Glomerular endothelial cell (primary cell): ENCODE measurements at places on chromosomes 16 and 17. TPM values are rescaled to one million over a fixed set of nuclear protein-coding genes. Genes with fewer than 3 reads are reported as not detected.
A peak's percentile ranks its signal among the peaks of the same experiment; 100 is the strongest.

SUZ12 gene
- 16.8 and 19.0 TPM in 2 replicates for total RNA-seq

CTRL gene
- total RNA-seq: 0.12 and 0.34 TPM in 2 replicates

TBC1D3D gene
- 0.53 and 3.0 TPM in 2 replicates for total RNA-seq

NFATC3 gene
- total RNA-seq: 17.1 and 22.8 TPM in 2 replicates

KRT33A gene
- not detected in 2 replicates for total RNA-seq

MPP2 gene
- total RNA-seq: 1.2 and 1.9 TPM in 2 replicates

TMEM220 gene
- 1.6 and 9.4 TPM in 2 replicates for total RNA-seq

CHD3 gene
- 66.5 and 142 TPM in 2 replicates for total RNA-seq

ELMO3 gene
- 0.53 and 2.0 TPM in 2 replicates for total RNA-seq

KRTAP3-1 gene
- not detected in 2 replicates for total RNA-seq

DNA sequence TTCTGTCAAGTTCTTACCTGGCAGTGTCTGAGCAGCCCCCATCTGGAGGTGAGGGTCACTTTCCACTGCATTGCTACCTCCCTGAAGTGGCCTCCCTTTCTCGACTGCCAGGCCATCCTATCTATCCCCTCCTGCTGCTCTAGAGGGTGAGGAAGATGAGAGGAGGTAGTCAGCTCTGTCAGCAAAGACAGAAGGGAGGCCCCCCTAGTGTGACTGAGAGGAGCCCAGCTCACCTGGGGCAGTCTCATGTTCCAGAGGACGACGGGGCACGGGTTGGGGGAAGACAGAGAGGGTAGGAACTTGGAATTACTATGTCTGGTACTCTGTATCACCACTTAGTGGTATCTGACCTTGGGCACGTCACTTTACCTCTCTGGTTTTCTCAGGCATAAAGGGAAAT lies 22.0 kb downstream of the MYO19 start:
- no peak for DNase-seq

DNA sequence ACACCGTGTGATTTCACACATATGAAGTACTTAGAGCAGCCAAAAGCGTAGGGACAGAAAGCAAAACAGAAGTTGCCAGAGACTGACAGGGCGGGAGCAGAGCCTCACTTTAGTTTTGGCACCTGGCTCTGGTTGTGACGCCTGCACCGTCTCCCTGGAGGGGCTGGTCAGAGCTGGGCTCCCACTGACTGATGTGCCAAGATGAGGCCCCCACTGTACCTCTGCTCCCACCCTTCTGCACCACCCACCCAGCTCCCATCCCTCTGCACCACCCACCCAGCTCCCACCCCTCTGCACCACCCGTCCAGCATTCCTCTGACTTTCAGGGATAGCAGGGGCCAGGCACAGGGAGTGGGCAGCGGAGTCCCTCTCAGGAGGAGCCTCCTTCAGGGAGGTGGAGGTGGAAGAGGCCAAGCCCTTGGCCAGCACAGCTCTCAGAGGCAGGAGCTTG lies 3.2 kb upstream of the PRSS21 start:
- no peak for DNase-seq

DNA sequence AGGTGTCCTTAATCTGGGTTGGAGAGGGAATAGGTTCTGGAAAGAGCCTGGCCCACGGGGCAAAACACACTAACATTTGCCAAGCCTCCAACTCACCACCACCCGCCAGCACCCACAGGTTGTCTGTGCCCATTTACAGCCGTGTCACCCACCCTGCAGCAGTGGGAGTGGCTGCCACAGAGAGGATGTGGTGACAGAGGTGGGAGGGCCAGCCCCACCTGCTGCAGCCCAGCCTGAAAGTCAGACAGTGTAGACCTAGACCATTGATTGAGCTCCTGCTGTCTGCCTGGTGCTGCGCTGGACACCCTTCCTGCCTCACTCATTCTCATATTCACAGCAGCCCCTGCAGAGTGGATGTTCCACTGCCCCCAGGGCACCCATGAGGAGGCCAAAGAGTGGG lies 44.7 kb downstream of the IL21R start:
- no peak for DNase-seq

DNA sequence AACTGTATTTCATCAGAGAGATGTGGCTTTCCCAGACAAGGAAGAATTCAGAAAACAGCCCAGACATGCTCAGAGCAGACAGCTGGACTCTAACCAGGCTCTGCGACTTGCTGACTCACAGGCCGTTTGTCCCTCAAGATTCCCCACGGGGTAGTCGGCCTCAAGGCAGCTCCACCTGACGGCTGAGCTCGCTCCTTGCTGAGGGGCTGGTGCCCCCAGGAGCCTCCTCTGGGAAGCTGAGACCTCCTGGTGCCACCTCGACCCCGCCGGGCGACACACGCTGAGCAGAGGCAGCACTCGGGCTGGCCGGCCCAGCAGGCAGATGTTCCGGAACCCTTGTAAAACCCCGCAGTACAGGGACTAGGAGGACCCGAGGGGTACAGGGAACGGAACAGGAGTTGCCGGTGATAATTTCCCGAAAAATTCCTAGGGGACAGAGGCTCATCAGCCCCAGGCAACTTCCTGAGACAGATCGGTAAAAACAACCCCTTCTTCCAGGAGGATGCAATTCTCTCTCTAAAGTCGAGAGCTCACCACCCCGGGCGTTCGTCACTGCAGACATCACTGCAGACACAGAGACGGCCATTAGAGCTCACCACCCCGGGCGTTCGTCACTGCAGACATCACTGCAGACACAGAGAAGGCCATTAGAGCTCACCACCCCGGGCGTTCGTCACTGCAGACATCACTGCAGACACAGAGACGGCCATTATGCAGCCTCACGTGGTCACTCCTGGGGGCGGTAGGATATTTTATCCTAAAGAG lies 19.9 kb downstream of the RPH3AL start:
- DNase-seq: no peak

- no peak for DNase-seq
Measured at GRCh38 chr17:44604768-44605485, 47.6 kb downstream of the FZD2 start.

GRCh38 chr17:59154721-59155438 lies at the start of gene SKA2:
Gene SKA2, minus strand, starts transcription at chr17:59155186. Its CDS starts 23 bp downstream, at chr17:59155163.
- no peak for DNase-seq

DNA sequence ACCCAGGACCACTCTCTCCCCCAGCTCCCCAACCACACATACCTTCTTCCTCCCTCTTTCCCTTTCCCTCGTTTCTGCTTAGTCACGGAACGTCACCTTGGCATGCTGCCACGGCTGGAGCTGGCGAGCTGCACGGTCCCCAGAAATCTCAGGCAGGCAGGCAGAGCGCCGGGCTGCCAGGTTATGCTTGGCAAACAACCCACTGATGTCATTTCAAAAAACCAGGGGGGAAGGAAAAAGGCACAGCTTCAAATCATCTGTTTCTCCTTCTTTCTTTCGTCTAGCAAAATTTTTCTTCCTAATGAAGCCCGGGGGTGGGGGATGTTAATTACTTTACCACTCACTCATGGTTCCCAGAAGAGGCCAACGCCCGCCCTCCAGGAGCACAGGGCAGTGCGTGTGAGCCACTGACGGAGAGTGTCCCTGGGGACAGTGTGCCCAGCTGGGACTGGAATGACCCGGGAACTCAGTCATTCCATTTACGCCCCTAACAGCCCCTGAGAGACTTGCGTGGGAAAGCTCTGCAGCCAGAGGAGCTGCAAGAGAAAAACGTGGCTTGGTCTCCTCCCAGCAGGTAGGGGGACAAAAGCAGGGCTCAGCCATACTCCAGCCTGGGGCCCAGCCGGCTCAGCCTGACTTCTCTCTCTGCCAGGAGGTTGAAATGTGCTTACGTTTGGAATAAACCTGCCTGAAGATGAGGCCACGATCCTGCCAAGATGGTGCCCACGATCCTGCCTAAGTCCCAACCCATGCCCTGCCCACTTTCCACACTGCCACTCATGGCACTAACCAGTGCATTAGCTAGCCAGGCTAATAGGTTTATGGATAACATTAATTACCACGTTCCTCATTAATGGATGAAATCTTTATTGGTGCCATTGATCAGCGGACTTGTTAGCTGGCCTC lies 198.9 kb downstream of the ZFHX3 start:
- no peak for DNase-seq

DNA sequence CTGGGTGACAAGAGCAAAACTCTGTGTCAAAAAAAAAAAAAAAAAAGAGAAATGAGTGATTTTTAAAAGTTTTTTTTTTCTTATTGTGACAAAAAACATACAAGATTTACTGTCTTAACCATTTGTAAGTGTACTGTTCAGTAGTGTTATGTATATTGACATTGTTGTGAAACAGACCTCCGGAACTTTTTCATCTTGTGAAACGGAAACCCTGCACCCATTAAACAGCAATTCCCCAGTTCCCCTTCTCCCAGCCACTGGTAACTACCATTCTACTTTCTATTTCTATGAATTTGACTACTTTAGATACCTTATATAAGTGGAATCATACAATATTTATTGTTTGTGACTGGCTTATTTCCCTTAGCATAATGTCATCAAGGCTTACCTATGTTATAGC lies 18.7 kb downstream of the DUS2 start:
- no peak for DNase-seq

GRCh38 chr17:45020354-45021138 lies 30.9 kb downstream of the DCAKD start:
- peak; percentile 10 for DNase-seq

DNA sequence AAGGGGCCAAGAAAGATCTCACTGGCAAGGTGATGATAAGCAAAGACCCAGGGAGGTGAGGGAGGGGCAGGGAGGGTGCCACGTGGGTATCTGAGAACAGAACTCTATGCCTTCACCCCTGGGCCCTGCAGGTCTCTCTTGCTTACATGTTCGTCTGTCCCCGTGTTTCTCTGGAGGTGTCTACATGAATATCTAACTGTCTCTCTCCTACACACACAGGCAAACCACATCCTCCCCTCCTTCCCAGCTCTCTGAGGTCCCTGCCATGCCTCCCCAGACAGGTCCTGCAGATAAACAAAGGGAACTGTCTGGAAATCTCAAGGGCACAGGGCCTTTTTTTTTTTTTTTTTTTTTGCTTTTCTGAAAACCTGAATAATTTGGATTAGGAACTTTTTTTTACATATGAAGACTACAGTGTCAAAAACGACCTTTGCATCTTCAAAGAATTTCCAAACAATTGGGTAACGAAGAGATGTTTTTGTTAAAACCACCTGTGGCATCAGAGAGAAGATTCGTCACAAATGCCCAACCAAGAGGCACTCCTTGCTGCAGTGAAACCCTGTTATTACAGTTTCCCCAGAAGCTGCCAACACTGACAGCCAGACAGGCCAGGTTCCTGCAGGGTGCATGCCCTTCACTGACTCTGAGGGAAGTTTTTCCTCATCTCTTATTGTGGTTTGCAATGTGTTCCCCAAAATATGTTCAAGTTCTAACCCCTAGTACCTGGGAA lies 17.8 kb downstream of the PLLP start:
- DNase-seq: no peak

- no peak for DNase-seq
Measured at GRCh38 chr17:72122765-72123529, 2.1 kb downstream of the SOX9 start.

GRCh38 chr17:492022-492413 lies 139.4 kb upstream of the RPH3AL start:
- DNase-seq: no peak

DNA sequence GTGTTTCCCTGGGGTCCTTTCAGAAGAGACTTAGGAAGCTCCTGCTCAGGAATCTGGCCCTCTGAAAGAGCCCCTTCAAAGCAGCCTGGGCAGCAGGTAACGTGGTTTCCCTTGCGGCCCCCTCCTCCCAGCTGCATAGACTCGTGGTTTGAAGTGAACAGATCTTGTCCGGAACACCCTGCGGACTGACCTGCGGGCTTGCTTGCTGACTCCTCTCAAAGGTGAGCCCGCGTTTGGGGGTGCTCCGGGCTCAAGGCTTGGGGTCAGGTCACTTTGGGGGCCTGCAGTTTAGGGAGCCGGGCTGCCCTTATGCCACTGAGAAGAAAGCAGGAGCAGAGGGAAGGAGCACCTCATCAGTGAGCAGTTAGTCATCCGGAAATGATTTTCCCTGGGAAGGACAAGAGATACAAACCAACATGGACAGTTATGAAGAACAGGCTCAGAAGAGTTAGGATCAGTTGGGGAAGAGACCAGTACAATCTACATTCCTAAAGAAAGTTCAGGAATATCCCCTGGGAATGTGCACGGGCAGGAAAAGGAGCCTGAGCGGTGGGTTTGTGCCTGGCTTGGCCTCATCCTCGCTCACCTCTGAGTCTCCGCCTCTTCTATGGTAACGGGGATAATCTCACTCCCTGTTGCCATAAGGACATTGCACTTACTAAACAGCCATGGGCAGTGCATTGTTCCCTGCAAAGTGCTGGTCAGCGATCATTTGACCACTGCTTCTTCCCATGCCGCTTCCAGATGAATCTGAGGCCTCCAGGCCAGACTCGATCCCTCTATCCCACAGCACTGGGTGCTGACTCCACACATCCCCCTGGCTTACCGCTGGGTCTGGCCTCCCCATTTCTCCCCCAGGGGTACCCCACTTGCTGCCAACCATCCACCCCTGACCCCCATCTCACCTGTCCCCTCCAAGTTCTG lies 10.0 kb downstream of the LDHD start:
- no peak for DNase-seq

GRCh38 chr17:62180772-62181171 lies 115.7 kb upstream of the MED13 start:
- DNase-seq: no peak

DNA sequence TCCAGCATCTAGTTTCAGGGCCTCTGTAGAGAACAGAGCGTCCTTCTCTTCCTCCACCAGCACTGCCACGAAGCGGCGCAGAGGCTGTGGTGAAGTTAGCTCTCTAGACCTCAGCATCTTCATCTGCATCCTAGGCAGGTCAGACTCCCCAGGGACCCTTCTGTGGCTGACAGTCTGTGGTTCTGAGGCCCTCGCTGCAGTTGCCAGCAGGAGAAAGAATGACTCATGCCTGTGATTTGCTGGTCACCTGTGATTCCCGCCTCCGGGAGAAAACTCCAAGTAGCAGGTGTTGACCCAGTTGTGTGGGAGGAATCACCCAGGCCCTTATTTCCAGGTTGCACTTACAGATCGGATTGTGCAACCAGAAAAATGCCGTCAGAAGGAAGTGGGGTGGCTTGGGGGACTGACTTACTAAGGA lies 117.3 kb upstream of the CACNG5 start:
- no peak for DNase-seq

DNA sequence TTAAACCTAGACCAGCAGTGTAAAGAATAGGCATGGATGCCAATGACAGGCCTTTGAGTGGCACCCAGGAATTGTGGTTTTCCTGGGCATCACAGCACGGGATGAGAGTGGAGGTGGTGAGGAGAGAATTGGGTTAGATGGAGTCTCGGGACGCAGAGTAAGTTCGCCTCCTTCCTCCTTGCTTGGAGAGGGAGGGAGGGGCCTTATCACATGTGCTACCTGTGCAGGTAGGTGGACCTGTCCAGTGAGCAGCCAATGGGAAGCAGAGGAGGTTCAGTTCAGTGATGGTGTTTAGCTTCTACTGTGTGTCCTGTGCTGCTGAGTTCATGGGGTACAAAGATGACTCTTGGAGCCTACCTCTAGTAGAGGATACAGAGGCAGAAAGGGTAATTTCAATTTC lies 14.9 kb downstream of the YPEL2 start:
- no peak for DNase-seq
